ENCODE measurements at places on chromosomes 3 and 15.

- no peak for DNase-seq
Measured at GRCh38 chr3:147410116-147410525, 956 bp downstream of the ZIC1 start.

- DNase-seq: no peak
Measured at GRCh38 chr3:145623349-145623748, 537.6 kb downstream of the PLOD2 start.

DNA sequence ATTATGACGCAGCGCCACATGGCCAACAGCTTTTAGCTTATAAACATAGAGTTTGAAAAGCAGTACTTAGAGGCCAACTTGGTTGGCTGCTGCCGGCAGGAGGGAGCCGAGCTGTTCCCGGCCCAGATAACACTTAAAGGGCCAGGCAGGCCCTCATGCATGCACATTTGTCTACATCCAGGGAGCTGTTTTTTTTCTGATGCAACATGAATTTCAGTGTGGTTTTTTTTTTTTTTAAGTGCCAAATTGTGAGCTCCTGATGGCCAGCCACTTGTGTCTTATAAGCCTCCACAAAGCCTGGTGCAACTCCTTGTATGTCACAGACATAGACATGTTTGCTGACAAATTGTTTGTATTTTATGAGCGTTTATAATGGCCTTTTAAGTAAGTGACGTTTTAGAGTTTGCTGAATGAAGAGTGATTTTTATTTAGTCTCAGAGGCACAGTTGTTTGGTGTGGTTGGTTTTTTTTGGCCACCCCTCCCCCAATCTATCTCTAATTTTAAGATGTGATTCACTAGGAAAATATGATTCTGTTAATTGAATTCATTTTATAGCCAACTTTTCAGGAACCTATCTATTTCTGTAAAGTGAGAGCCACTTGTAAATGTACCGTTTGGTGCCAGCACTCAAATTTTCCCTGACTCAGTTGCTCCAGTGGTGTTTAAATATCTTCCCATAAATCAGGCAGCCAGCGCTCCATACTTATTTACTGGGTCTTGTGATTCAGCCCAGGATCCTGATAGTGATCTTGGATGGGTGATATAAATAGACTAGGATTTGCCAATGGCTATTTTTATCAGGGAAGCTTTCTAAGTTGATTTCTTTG, 134.3 kb downstream of the VGLL4 start:
- peak; percentile 90 for DNase-seq

DNA sequence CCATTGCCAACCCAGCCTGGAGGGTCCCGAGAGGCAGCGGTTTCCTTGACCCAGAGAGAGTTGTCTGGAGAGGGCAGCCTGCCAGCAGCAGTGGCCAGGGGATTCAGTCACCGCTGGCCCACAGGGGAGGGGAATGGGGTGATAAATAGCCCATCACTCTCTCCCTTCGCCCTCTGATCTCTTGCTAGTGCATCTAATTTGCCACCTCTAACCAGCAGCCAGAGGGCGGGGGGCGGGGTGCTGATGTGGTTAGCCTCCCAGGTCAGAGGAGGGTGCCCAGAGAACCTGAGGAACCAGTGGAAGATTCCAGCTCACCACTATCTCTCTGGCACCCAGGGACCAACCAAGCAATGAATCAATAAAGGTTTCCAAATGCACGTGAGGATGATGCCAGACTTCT, 35.1 kb upstream of the SLC6A11 start:
- DNase-seq: no peak

GRCh38 chr3:61251174-61251972, at the start of gene FHIT:
TSS of gene FHIT (minus strand) at chr3:61251452.
- DNase-seq: peak; percentile 93

DNA sequence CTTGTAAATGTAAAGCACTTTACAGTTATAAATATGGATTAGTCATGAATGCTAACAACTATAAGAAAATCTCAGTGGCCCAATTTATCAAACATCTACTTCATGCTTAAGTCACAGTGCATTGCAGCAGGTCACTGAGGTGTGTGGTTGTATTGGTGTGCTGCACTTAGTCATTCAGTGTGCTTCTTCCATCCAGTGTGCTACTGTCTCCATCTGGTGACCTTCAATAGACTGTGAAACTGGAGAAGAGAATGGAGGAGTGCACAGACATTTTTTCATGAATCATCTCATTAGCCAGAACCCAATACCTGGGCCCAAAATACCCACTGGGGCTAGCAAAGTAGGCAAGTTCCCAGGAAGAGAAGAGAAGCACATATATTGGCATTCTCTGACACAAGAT, 199.6 kb downstream of the SHOX2 start:
- DNase-seq: peak; percentile 13

GRCh38 chr3:105686278-105686897, 182.4 kb downstream of the CBLB start:
- peak; percentile 62 for DNase-seq

DNA sequence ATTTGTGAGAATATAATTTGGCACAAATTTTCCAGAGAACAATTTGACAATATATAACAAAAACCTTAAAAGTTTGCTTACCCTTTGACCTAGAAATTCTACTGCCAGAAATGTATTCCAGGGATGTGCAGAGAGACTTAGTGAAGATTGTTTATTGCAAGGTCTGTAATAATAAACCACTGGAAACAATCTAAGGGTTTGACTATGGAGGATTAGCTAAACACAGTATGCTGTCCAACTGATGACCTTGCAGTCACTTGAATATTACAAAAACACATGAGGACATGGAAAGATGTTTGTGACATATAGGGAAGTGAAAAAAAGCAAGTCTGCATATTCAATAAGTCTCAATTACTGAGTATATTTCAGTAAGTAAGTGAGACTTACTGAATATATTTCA, 48.1 kb upstream of the CDV3 start:
- no peak for DNase-seq

GRCh38 chr15:95409626-95410310, 920.7 kb upstream of the NR2F2 start:
- DNase-seq: no peak

- DNase-seq: no peak
Measured at GRCh38 chr3:179286331-179286730, 35.4 kb upstream of the KCNMB3 start.

DNA sequence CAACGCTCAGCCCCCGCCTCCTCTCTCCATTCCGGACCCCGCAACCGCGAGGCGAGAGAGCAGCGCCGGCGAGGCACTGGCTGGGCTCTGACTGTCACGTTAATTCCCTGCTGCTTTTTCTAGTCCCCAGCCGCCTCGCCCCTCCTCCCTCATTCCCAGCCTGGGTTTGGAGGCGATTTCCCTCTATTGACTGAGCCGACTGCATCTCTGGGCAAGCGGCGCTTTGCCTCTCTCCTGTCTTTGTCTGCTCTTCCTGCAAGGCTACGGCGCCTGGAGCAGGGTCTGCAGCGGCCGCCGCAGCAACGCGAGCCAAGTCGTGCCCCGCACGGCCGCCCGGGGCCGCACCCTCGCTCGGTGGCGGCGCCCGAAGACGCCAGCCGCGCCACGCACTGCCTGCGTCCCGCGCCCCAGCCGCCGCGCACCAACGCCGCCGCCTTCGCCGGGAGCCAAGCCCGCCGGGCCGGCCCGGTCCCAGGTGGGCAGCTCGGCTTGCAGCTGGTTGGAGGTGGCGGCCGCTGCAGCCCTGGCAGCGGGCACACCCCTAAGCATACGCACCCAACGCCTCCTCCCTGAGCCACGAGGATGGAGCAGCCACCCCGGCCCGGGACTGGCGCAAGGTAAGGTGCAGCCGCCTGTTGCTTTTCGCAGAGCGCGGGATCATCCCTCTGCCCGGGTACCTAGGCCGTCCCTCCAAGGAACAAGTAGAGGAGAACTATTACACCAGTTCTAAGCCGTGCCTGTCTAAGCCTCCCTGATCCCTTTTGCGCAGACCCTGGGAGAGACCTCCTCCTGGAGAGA, at the start of gene LRRC3B:
LRRC3B (plus strand) TSS at position 152 of the 798 bp plus-strand sequence. CDS start 86,901 bp downstream, outside the sequence.
- no peak for DNase-seq

DNA sequence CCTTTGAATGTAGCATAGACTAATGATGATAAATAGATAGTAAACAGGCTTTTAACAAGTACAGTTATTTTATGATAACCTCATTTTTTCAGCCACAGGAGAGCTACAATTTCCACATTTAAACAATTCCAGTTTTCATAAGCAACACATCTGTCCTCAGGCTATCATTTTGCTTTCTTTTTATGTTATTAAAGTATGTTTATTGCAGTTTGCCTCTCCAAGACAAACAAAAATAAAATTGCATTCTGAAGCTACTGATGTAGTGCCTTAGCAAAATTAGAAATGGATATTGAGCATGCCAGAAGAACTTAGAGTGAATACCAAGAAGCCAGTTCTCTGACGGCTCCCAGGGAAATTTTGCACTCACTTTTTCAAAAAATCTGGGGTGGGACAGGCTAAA, 140.6 kb upstream of the ABHD17C start:
- DNase-seq: no peak

- no peak for DNase-seq
Measured at GRCh38 chr15:77974416-77975331, 102.8 kb downstream of the TBC1D2B start.

- no peak for DNase-seq
Measured at GRCh38 chr3:186754006-186754405, 29.4 kb upstream of the EIF4A2 start.

GRCh38 chr3:113183748-113184661, 27.4 kb upstream of the BOC start:
- peak; percentile 35 for DNase-seq
